ENCODE measurements at places on chromosomes 5 and 9. TPM values are rescaled to one million over a fixed set of nuclear protein-coding genes. Genes with fewer than 3 reads are reported as not detected.

DNA sequence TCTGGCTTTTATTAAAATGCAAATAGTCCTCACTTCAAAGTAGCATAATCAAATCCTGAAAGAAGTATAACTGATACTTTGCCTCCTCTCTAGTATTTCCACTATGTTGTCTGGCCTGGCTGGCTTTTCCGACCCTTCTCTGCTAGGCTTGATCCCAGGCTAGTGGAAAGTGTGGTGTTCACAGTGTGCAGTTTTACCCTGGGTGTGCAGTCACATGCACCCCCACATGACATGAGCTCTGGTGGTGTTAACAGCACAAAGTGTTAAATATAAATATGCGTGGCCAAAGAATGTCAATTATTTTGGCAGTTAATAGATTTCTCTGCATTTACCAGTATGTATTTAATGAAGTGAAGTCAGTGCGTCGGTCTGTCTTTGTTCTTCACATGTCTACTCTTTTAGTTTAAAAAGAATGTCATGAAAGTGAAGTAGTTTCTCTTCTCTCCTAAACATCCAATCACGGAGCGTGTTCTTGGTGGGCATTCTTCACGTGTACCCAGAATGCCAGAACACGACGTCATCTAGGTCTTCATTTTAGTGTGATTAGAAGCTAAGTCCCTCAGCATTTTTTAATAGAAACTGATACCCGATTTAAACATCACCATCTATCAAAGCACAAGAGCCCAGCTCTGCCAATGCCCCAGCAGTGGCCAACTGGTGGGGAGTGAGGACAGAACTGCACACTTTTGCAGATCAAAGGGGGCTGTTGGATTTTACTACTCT is 286.4 kb downstream of the FANCC start:
- no peak overlapping the region for H3K27ac ChIP-seq
- no peaks in the 10 kb centered on the region for H3K27me3 ChIP-seq
- H3K36me3 ChIP-seq: peaks cover 41% of the 10 kb centered on the region
- no peak overlapping the region for H3K4me3 ChIP-seq

Gene PTPN3
- 4.8 TPM for total RNA-seq

Gene C9orf153
- not detected for total RNA-seq

DNA sequence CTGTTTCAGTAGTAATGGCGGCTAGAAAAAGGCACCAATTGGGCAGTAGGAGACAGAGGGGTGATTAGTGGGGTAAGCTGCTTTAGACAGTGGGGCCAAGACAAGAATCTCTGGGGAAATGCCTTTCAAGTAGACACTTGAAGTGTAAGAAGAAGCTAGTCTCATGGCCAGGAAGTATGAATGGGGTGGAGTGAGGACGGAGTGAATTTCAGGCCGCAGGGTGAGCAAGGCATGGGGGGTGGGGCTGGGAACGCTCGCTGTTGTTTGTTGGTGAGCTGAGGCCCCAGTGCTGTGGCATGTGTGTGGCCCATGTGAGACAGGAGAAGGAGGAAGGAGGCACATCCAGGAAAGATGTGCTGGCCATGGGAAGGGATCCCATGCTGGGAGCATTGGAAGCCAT is 149.2 kb upstream of the NFIL3 start:
- no peak overlapping the region for H3K27ac ChIP-seq
- no peaks in the 10 kb centered on the region for H3K36me3 ChIP-seq
- no peak for DNase-seq
- no peak overlapping the region for H3K4me3 ChIP-seq

DNA sequence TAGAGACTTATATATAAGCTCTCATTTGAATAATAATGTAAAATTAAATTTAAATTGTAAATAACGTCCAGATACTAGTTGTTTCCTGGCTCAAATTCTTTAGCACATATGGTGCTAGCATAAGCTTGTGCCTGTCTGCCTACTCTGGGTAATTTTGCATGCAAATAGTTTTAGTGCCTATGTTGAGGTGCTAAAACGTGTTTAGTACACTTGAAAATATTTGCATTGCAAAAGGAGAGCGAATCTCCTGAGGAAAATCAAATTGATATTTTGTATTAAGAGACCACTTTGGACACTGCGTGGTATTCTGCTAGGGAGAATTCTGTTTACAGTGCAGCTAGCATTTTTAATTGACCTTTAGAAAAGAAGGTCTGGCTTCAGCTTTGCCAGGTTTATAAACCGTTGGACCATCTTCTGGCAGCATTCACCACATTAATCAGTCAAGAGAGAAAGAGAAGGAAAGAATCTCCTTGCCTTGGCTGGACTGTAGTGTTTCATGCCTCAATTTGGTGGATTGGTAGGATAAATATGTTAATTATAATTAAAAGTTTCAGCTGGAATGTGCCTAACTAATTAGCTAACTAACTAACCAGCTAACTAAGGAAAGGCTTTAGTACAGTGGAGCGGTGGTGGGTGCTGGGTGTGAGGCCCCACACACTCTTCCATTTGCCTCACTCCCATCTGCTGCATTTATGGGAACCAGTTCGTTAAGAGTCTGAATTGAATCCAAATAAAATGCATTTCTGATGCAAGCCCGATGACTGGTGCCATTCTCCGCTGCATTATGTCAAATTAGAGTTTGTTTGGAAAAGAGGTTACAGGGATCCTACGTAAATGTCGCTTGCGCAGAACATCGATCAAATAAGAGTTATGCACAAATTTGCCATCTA is 150.1 kb upstream of the MPDZ start:
- no peak overlapping the region for H3K27ac ChIP-seq
- no peak for DNase-seq
- H3K27me3 ChIP-seq: no peaks in the 10 kb centered on the region
- H3K36me3 ChIP-seq: no peaks in the 10 kb centered on the region
- no peak overlapping the region for H3K4me3 ChIP-seq

Gene ANKH
- total RNA-seq: 13.8 TPM

- no peaks in the 10 kb centered on the region for H3K4me1 ChIP-seq
- DNase-seq: no peak
- H3K4me3 ChIP-seq: no peak overlapping the region
- H3K36me3 ChIP-seq: peaks cover 15% of the 10 kb centered on the region
- no peak overlapping the region for H3K27ac ChIP-seq
Measured at GRCh38 chr5:94627191-94627590, 8.7 kb downstream of the SLF1 start.

DNA sequence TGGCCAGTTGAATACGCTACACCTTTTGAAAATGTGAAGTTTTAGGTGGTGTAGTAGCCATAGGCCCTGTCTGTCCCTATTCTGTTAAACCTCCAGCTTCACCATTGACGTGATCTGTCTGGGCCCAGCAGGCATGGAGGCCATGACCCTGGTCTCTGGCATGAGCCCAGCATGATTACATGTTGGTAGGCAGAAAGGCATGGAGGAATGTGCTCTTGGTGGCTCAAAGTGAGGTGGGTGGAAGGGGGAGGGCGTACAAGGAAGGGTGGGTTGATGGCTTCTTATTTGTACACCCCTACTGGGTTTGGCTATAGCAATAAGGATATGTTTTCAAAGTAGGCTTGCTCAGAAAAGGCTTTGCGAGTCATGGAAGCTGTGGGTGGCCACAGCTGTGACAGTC is 23.7 kb downstream of the RALGPS1 start:
- H3K4me3 ChIP-seq: no peak overlapping the region
- H3K27ac ChIP-seq: no peak overlapping the region
- H3K36me3 ChIP-seq: no peaks in the 10 kb centered on the region
- no peak for DNase-seq

DNA sequence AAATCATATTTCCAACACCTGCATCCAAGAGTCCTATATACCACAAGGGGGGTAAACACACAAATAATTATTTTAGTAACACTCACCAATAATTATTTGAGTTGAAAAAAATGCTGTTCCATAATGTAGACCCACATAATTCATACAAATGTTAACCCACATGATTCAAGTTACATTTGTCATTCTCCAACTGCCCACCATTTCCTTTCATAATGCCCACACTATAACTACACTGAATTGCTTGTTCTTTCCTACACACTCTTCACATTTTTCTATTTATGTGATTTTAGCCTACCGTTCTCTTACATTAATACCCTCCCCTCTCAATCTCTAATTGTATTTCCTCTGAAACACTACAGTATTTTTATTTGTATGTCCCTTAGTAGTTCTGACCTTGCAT is 35.9 kb upstream of the HK3 start:
- no peak overlapping the region for H3K4me3 ChIP-seq
- H3K27me3 ChIP-seq: no peaks in the 10 kb centered on the region
- DNase-seq: no peak
- H3K27ac ChIP-seq: no peak overlapping the region
- peaks cover 61% of the 10 kb centered on the region for H3K36me3 ChIP-seq

DNA sequence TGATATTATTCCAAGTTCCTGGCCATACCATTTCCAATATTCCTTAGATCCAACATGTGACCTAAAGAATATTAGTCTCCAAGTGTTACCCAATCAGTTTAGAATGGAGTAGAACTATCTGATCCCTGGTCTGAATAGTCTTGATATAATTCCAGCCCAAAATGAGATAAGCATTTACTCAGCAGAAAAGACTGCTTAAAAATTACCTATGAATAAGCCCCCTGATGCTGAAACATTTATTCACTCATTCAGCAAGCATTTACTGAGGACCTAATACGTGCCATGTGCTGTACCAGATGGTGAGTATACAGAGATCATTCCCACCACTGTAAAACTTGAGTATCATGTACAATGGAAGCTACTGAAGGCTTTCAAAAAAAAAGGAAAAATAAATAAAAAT is 157.0 kb downstream of the FAM114A2 start:
- no peak for DNase-seq
- no peak overlapping the region for H3K4me3 ChIP-seq
- H3K27me3 ChIP-seq: no peaks in the 10 kb centered on the region
- H3K36me3 ChIP-seq: no peaks in the 10 kb centered on the region
- no peak overlapping the region for H3K27ac ChIP-seq

Gene PCYOX1L
- 26.4 TPM for total RNA-seq
